ENCODE measurements at places on chromosomes 2 and 18.

- DNase-seq, result no peak
Observed at GRCh38 chr2:20650393-20650876, 463 bp downstream of the HS1BP3 start.

GRCh38 chr2:219919506-219919905 lies 292.1 kb downstream of the SLC4A3 start:
- DNase-seq, result no peak

DNA sequence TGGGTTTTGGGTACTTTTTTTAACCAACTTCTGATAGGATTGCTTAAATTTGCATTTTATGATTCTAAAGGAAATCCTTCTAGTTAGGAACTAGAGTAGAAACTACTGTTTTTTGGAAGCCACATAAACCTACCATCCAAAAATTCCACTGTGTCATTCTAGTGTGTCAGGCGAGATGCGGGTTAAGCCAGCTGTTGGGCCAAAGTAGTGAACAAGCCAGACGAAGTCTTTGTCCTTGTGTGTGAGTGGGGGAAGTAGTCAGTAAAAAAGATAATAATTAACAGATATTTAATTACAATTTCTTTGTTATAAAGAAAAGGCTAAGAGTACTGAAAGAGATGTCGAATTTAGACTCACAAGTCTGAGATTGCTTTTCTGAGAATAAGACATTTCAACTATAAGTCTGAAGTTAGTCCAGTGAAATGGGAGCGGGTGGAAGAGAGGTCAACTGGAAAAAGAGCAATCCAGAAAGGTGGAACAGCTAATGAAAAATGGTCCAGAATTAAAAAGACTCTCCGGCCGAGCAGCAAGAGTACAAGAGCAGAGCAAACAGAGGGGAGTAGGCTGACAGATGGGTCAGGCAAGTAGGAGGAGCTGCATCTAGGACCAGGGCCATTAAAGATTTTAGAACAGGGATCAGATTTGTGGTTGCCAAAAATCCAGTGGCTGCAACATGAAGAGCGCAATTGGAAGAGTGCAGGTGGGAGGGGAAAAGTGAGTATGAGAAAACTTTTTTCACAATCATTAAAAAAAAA lies 1.5 kb downstream of the EPB41L5 start:
- DNase-seq, result no peak

DNA sequence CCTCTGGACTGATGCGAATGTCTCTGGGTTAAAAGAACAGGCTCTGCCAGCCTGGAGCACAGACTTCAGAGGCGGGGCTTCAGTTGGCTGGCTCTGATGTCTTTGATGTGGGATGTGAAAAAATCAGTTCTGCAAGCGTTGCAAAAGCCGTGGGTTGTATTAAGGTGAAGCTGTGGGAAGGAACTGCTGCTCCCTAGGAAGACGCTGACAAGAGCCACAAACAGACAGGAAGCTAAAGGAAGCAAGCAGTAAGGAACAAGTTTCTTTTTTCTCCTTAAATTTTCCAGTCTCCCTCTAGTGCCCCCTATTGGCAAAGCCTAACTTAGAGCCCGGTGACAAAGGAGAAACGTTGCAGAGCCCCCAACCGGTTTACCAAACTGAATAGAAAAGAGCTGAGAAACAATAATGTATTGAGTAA lies 239.0 kb downstream of the CCDC178 start:
- DNase-seq, result no peak

All from NCI-H2107 (cell line).